ENCODE measurements at places on chromosomes 13 and 19.

- DNase-seq: no peak
Measured at GRCh38 chr19:54114340-54115108, 933 bp downstream of the TFPT start.

DNA sequence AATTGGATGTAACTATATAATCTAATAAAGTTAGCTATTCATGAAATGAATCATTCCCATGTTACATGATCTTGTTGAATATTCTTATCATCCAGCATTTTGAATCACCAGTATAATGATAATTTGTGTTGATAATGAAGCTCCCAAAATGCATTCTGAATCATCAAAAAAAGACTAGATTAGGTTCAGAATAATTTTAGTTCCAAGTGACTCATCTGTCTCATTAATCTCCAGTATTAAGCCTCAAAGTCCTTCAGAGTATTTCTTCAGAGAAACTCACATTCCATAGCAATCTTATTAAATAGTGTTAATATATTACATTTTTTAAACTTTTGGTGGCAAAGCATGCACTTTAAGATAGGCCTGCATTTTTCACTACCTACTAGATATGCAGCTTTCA lies 207.5 kb downstream of the SLITRK5 start:
- no peak for DNase-seq

DNA sequence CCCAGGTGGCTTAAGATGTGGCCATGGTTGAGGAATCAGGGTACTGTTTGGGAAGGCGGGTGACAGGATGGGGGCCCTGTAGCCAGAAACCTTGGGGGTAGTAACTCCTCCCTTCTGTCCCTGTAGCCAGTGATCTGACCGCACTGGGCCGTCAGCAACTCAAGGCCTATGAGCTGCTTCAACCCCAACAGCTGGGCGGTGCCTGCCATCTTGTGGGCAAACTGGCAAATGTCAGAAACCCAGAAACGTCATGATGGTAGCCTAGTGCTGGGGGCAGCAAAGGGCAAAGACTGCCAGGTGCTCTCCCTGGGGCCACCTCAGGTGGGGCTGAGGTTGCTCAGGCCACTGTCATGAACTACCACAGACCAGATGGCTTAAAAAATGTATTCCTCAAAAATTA lies 3.5 kb downstream of the COPE start:
- DNase-seq: no peak

DNA sequence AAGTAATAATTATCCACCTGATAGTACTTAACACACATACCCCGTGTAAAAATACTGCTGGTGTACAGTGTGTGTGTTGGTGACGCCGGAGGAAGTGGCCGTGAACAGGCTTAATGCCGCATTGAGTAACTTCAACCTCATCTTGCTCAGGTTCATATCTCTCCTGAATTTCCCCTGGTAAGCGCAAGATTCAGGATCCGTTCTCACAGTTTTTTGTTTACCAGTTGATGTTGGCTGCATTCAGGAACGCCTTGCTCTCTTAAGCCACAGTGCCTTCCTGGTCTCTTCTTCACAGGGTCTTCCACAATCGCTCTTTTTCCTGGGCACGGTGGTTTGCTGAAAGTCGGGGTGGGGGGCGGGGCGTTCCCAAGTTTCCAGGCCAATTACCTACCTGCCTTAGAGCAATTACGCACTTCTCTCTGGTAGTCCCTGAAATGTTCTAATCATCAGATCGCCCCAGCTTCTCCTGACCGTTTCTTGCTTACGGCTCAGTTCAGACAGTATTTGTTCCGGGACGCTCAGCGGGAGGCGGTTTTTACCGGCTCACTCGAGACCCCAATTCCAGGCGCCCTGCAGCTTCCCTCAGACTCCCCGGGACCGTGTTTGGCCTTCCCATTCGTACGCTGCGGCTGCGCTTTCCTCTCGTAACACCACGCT lies 706 bp upstream of the DNAJC3 start:
- DNase-seq: no peak

DNA sequence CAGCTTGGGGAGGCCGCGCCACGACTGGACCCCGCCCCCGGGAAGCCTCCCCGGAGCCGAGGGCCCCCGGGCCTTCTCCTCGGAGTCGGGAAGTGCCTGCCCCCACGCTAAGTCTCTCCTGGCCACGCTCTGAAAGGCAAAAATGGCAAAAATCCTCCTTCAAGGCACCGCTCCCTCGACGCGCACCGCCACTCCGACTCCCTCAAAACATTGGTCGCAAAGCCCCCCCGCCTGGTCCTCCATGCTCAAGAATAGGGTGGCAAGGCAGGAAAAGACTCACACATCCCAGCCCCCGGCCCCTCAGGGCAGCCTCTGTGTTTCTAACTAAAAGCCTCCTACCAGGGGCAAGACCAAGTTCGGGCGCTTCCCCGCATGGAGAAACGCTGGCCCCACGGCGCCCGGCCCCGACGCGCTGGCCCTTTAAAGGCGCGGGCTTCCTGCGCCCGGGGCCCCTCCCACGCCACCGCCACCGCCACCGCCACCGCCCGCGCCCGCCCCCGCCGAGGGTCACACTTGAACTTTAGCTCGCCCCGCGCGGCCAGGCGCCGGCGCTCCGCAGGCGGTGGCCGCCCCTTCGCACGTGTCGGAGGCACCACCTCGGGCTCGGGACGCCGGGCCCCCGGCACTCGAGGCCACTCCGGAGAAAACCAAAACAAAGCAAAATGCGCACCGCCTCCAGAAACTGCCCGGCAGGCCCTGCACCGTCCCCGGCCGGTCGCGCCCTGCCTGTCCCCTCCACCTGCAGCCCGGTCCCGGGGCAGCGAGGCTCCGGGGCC lies 1.9 kb downstream of the FOXO1 start:
- peak; percentile 83 for DNase-seq
